ENCODE measurements at places on chromosomes 3 and 15.
A peak's percentile ranks its signal among the peaks of the same experiment; 100 is the strongest.

- DNase-seq, result no peak
These were observed 31.0 kb upstream of the MFSD1 start for GRCh38 chr3:158770741-158771350.

GRCh38 chr15:90294601-90295269, 29.3 kb downstream of the NGRN start:
- DNase-seq, result no peak

DNA sequence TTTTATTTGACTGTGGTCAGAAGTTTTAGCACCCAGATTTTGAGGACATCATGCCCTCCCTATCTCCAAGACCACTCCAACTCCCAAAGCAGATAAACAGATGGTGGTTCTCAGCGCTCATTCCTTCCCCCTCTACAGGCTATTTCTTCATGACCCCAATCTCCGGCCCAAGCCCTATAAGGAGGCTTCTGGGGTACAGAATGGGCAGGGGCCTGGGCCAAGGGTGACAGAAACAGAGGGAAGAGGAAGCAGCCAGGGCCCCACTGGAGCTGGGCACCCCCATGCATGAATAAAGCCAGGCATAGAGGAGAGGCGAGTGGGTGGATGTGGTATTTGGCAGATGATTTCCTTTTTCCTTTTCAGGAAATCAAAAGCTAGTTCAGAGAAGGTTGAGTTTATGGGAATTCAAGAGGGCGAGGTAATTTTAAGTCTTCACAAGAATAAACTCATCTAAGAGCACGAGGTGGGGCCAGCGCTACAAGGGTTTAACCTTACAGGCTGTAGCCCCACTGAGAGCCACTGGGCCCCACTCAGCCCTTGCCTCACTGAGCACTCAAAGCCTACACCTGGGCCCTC, 104.8 kb upstream of the HERC1 start:
- DNase-seq, result no peak

DNA sequence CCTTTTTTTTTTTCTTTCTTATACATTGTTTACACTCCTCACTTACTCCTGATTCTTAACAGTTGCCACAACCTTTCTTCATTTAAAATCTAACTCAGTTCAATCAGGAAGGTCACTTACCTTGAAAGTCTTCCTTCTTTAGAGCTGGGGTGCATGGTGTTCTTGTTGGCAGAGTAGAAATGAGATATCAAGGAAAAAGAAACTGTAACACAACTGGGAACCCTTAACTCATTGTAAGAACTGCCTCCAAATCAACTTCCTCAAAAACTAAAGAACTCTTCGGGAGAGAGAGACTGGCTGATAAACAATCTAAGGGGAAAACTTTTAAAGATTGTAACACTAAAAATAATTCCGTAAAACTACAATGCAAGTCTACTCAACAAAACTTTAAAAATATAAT, 1.4 kb upstream of the APPL1 start:
- no peak for DNase-seq

DNA sequence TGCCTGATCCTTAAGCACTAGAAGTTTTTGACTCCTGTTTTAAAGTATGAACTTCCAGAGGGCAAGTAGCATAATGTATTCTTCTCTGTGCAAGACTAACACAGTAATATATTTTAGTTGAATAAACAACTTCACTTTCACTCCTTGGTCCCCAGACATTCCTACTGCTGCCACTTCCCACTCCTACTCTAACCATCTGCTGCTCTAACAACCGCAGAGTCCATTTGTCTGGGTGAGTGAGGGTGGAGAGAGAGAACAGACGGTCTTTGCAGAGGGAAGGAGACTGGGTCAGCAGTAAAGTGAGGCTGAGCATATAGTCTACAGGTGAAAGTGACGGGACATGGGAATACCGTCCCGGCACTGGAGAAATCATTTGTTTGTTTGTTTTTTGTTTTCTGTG, 301.0 kb upstream of the SLCO3A1 start:
- no peak for DNase-seq

DNA sequence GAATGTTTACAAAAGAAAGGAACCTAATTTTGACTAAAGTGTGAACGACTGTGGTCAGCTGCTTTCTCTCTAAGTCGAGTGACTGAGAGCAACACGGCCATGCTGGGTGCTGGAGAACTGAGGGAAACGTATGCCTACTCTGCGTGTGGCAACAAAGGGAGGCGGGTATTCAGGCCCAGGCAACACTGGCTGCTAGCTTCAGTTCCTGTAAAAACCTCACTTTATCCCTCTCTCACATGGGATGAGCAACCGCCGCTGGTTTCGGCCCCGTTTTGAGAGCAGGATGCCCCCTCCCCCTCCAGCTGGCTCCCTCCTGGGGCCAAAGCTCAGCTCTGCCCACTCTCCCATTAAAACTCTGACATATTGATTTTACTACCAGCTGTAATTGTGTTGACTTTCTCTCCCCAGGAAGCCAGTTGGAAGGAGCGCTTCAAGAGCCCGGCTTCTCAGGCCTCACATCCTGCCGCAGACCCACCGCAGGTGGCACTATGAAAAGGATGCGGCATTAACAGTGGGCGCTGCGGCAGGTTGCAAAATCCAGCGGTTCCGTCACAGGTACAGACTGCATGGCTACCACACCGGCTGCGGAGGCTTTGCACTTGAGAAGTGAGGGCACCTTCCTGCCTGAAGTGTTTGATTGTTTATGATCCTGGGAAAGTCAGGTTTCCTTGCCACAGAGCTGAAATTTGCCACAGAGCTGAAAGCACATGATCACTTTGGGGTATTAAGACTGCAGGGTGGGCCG, 12.7 kb downstream of the PLXND1 start:
- DNase-seq, result no peak

GRCh38 chr3:125325746-125326145, 49.4 kb downstream of the ZNF148 start:
- DNase-seq, result no peak

DNA sequence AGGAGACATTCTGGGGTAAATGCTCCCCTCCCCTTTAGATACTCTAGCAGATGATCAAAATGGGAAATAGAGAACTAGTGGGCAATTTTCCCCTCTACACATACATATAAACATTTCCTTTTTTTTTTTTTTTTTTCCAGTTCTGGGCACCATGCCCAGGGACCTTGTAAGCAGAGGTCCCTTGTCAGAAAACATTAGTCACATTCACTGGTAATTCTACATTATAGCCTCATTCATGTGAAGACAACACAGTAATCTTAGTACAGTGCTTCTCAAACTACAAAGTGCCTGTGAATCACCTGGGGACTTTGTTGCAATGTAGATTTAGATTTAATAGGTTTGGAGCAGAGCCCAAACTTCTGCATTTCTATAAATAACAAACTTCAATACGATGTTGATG, 60.1 kb upstream of the ACTC1 start:
- DNase-seq, result peak; percentile 38

- peak; percentile 66 for DNase-seq
These were observed 324.2 kb upstream of the TGFBR2 start for GRCh38 chr3:30282154-30282696.

DNA sequence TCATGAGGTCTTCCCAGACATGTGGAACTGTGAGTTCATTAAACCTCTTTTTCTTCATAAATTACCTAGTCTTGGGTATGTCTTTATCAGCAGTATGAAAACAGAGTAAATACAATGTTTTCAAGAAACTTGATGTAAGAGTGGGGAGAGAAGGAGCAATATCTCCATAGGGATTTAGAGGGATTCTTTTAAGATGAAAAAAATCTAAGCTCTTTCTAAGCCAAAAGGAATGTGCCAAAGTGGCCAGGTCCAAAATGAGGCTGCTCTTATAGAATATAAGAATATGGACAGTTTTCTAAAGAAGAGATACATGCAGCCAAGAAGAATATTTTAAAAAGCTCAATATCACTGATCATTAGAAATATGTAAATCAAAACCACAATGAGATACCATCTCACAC, 23.9 kb upstream of the RYK start:
- no peak for DNase-seq

DNA sequence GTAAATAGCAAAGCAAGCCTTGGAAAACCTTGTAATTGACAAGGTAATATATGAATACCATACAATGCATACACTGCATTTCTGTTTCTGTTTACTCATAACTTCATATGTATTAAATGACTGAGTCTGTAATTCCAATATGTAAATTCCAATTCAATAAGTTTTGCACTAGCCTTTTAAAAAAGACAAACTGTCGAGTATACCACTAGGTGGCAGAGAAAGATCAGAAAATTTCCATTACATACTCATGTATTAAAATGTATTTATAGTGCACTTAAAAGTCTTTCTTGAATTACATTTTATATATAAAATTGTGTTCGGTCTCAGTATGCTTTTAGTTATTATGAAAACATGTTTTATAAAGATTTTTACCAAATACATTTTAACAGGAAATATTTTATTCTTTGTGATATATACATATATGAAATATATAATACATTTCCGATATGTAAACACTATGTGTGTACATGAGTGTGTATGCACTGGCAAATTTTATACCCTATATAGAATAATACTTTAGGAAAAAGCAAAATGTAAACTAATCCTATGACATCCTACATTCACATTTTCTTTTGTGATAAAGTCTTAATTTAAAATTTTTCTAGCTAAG, 216.8 kb downstream of the VGLL3 start:
- DNase-seq, result peak; percentile 49

Measured in A549 (cell line).